ENCODE measurements at places on chromosomes 13 and 19. TPM values are rescaled to one million over a fixed set of nuclear protein-coding genes. Genes with fewer than 3 reads are reported as not detected.

DNA sequence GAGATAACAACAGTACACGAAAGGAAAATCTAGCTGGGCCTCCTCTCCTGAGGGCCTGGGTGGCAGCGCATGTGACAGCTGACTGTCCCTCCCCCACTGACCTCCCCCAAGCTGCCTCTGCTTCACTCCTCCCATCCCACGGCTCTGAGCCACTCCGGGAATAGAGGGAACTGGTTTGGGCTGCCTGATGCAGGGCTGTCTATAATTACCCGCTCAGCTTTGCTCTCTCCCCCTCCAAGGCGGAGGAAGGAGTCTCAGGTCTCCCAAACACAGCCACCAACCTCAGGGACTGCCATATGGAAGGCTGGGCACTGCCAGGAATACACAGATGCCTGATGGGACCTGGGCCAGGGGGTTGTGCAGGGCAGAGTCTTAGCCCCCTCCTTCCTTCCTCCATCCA lies 7.9 kb downstream of the NAPA start:
- peak; percentile 60 for DNase-seq

DNA sequence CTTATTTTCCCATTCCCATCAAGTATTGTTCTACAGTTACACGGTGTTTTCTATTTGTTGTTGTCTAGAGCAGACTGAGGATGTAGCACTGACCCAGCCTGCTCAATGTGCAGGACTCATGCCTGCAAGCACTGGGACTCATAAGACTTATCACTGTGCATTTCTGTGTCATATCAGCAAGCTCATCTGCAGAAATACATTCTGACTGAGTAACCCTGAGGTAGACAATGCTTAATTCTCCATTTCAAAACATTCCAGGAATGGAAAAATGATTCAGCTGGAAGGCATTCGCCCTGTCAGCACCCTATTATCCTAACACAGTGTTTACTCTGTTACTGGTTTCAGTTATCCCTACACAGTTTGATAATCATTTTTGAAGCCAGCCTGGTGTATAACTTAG lies 2506.4 kb downstream of the PCDH9 start:
- DNase-seq = no peak

DNA sequence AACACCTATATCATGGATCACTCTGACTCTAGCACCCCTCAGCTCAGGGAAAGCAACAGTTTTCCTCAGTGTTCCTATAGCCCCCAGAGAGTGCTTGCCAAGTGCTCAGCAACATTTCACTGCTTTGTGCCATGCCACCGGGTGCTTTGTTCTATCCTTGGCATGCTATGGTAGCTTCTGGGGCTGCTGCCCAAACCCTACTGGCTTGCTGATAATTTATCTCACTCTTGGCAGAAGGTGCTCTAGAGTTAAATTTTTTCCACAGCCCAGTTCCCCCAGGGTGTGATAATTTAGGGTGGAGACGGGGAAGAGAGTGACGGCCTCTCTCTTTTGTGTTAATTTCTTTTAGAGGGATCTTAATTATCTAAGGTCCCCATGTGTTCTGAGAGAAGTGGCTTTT lies 12.6 kb upstream of the CSNK1A1L start:
- DNase-seq = no peak

GRCh38 chr13:83753912-83754624 lies 128.2 kb downstream of the SLITRK1 start:
- no peak for DNase-seq

DNA sequence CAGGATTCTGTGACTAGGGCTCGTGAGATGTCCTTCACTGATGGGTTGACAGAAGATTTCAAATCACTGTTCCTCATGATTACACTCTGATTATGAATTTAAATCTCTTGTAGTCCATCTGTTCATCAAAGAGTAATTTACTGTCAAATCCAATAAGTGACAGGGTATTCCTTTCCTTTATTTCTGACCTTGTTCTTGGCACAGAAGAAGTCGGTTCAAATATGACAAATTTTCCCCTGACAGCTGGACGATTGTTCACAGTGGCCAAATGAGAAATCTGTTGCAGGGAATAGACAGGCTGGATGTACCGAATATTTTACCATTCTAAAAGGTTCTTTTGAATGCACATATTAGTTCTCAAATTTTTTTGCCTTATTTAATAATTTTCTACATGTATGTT lies 767.3 kb upstream of the GPC6 start:
- DNase-seq = no peak

DNA sequence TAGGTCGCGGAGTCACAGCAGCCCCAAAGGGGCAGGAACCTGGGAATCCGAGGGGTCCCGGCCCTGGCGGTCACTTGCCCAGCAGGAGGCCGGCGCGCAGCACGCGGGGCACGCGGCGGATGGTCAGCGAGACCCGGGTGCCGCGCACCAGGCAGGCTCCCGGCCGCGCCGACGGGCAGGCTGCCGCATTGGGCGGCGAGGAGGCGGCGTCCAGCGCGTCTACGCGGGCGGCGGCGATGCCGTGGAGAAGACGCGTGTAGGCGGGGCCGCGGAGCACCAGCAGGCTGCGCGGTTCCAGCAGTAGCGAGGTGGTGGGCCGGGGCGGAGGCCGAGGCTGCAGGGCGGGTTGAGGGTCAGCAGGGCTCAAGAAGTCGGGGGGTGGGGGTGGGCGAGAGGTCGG lies 607 bp upstream of the SYNE4 start:
- DNase-seq = peak; percentile 73

DNA sequence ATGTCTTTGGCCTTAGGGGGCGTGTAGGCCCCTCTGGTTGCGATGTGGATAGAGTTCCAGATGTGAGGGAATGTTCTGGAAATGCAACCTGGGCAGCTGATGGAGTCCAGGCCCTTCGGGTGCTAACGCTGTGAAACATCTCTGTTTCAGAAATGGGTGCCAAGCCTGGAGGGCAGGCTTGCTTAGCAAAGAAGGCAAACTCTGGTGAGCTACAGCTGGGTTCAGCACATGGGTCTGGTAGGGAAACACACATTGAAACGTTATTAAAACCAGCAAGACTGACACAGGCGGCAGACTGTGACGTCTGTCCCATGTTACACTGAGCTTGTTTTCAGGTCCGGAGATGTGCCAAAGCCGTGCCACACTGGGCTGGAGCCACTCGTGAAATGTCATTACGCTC lies 8.6 kb upstream of the CDC16 start:
- DNase-seq = no peak

DNA sequence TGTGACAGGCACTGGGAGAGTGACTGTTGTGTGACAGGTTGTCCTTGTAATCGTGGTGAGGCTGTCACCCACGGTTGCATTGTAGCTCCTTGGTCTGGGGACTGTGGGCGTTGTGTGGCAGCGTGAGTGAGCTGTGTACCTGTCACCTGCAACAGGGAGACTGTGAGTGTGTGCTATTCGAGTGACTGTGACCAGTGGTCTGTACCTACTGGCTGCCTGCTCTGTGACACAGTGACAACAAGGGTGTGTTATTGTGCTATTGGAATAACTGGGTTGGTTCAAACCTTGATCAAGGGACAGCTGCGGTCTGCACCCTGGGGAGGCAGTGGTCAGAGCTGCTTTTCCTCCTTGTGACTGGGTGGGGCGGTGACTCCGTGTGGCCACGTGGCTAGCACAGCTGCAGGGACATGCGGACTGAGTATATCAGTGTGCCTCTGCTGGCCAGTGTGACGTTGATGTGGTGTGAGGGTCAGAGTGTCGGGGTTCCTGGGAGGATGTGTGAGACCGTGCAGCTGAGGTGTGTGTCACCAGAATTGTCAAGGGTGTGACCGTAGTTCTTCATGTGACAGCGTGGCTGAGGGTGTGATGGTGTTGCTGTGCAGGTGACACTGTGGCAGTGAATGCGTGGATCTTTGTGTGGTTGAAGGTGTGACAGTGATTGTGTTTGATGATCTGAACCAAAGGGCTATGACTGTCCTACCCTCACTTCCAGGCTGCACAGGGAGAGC lies 10.1 kb upstream of the NFIX start:
- DNase-seq = peak; percentile 83

- no peak for DNase-seq
These were observed 16.0 kb upstream of the NWD1 start for GRCh38 chr19:16703677-16704076.

- DNase-seq = no peak
These were observed 162.0 kb downstream of the EFNB2 start for GRCh38 chr13:106373304-106373988.

DNA sequence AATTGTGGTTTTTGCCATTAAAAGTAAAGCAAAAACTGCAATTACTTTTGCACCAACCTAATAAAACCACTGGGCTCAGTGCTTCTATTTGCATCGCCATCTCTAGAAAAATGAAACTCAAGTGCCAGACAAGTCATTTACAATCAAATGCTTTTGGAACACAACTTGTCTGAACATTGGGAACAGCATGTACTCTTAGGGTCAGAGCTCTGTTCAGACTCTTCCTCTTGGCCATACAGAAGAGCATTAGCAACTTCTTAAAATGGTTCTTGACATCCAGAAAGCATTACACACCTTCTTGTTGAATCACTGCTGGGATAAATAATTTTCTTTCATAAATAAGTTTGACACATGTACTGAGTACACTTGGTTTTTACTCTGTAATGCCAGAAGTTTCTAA lies 272.5 kb downstream of the DCLK1 start:
- DNase-seq = no peak

- DNase-seq = no peak
These were observed 17.8 kb upstream of the KCTD4 start for GRCh38 chr13:45218689-45219088.

DNA sequence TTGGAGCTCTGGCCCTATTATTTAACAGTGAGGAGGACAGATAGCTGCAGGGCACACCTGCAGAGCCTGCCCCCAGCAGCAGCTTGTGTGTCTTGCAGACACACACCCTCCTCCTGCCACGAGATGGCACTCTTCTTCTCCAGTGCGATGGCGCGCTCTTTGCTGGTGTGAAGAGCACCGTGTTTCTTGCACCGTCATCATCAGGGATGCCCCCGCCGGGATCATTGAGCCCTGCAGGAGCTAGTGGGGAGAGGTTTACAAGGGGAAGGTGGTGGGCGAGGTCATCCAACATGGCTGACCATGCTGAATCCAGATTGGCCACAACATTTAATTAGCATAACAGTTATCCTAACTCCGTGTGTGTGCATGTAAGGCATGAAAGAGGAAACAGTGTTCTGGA lies 105.6 kb downstream of the RAB20 start:
- peak; percentile 86 for DNase-seq

- DNase-seq = peak; percentile 68
These were observed 65.9 kb downstream of the KCNRG start for GRCh38 chr13:50080911-50081678.

DNA sequence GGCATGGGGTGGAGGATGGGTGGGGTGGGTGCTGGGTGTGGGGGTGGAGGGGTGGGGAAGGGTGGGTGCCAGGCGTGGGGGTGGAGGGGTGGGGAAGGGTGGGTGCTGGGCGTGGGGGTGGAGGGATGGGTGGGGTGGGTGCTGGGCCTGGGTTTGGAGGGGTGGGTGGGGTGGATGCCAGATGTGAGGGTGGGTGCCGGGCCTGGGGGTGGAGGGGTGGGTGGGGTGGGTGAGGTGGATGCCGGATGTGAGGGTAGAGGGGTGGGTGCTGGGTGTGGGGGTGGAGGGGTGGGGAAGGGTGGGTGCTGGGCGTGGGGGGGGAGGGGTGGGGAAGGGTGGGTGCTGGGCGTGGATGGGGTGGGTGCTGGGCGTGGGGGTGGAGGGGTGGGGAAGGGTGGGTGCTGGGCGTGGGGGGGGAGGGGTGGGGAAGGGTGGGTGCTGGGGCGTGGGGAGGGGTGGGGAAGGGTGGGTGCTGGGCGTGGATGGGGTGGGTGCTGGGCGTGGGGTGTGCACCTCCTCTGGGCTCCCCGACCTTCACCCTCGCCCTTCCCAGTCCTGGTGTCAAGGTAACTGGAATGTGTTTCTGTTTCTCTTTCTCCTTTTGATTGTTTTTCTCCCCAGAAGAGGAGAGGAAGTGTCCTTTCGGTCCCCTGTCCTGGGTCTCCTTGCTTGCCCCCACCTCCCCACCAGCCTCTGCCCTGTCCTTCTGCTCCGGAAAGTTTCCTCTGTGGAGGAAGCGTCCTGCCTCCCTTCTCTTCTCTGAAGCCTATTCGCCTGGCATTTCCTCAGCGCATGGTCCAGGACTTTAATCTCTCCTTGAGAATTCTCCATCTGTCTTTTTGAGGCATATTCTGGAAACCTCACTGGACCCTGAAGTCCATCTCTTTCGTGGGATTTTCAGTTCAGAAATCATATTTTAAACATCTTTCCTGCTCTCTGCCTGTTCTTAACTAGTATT lies 22.9 kb upstream of the CFAP97D2 start:
- no peak for DNase-seq

DNA sequence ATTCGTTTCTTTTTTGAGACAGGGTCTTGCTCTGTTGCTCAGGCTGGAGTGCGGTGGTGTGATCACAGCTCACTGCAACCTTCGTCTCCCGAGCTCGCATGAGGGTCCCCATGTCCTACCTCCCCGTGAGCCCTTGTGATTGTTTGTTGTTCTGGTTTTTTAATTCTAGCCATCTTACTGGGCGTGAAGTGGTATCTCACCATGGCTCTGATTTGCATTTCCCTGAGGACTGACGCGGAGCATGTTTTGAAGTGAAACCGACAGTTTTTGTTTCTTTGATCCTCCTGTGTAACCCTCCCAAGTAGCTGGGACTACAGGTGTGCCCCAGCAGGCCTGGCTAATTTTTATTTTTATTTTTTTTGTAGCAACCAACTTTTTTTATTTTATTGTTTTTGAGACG lies 21.7 kb downstream of the GNG7 start:
- no peak for DNase-seq

GRCh38 chr19:674282-675151 lies 1.7 kb upstream of the FSTL3 start:
- DNase-seq = no peak

- DNase-seq = peak; percentile 71
These were observed 6.6 kb upstream of the FLT1 start for GRCh38 chr13:28501547-28501946.

DNA sequence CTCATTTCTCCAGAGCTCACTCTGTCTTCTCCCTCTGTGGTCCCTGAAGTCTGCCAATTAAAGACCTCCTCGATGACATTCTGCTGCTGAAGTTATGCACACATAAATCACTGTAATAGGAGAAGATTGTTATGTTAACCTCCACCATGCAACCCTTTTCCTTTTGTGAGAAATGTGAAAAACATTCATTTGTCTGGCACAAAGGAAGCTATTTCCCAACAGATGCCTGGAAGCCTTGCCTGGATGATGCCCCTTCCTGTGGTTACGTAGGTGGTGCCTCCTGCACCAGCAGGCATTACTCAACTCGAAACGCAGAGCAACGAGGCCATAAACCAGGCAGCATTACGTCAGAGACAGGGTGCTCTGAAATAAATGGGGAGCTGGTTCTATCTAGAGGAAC lies 327.4 kb upstream of the ZNF507 start:
- DNase-seq = peak; percentile 75

- DNase-seq = no peak
These were observed 3.1 kb downstream of the ABHD17A start for GRCh38 chr19:1882089-1882785.

TEX29 gene
- not detected for total RNA-seq

OR7A5 gene
- not detected for total RNA-seq

USP12 gene
- total RNA-seq = 14.2 TPM

LONP1 gene
- total RNA-seq = 421 TPM

PRKCG gene
- total RNA-seq = not detected

ATP8A2 gene
- total RNA-seq = 6.1 TPM

KANK3 gene
- 23.0 TPM for total RNA-seq

KCNN1 gene
- total RNA-seq = 0.52 TPM

TLE6 gene
- 0.53 TPM for total RNA-seq
